NCI-H1105 treated with DMSO at 0.1 percent for 48 hours (cell line): ENCODE measurements at places on chromosomes 12 and 14.
A peak's percentile ranks its signal among the peaks of the same experiment; 100 is the strongest.

DNA sequence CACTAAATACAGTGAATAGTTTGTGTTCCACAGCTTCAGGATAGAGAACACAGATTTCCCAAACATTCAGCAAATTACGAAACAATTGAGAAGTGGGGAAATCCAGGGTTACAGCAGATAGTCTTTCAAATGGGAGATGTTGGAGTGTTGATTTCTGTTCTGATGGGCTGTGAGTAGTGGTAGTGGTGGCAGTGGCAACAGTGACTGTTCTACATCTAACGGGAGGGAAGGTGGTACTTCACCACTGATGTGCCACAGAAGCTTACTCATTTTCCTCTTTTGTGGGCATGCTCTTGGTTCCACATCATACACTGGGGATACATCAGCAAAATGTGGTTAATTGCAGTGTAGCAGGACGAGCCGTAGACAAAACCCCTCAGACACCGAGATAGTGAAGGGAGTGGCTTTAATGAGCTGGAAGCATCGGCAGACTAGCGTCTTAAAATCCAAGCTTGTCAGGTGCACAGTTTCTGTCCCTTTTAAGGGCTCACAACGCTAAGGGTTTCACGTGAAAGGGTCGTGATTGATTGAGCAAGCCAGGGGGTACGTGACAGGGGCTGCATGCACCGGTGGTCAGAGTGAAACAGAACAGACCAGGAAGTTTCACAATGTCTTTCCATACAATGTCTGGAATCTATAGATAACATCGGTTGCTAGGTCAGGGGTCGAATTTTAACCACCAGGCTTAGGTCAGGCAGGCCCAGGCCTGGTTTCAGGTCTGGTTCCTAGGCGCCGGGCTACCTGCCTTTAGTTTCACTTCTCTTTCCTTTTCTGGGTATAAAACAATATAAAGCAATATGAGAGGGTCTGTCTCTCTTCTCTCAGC lies 330.6 kb upstream of the FBXO33 start:
- no peak for DNase-seq

DNA sequence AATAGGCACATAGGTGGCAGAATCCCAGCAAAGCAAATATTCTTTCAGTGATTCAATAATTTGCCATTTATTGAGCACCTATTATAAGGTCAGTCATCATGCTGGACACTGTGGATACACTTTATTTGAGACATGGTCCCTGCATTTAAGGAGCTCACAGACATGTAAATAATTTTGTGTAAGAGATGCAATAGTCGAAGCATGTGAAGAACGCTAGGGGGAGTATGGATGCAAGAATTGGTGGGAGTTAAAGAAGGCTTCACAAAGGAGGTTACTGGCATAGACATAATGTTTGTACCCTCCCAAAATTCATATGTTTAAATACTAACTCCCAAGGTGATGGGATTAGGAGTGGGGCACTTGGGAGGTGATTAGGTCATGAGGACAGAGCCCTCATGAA lies 260.6 kb upstream of the GARIN6 start:
- DNase-seq: no peak

- DNase-seq: no peak
Measured at GRCh38 chr14:94058128-94058673, 22.8 kb downstream of the DDX24 start.

GRCh38 chr12:125586441-125586840 lies 521.2 kb downstream of the AACS start:
- DNase-seq: no peak

GRCh38 chr14:101502761-101503392 lies 58.4 kb upstream of the DIO3 start:
- DNase-seq: no peak

GRCh38 chr14:47626151-47627035 lies 49.0 kb downstream of the MDGA2 start:
- DNase-seq: peak; percentile 65

DNA sequence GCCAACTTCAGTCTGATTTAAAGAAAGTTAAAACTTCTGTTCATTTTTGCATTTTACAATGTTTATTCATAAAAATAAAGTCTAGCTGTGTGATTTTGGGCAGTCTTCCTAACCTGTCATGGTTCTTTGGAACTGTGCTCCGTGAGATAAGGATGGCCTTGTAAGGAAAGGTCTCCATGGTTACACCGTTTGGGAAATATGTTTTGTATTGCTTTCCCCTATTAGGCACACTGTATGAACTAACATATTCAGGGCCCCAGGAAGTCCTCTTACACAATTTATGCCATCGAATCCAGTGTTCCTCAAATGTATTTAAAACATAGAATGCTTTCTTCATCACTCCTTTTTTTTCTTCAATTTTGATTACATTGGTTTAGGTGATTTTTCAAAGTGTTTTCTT lies 54.5 kb downstream of the APAF1 start:
- DNase-seq: no peak

DNA sequence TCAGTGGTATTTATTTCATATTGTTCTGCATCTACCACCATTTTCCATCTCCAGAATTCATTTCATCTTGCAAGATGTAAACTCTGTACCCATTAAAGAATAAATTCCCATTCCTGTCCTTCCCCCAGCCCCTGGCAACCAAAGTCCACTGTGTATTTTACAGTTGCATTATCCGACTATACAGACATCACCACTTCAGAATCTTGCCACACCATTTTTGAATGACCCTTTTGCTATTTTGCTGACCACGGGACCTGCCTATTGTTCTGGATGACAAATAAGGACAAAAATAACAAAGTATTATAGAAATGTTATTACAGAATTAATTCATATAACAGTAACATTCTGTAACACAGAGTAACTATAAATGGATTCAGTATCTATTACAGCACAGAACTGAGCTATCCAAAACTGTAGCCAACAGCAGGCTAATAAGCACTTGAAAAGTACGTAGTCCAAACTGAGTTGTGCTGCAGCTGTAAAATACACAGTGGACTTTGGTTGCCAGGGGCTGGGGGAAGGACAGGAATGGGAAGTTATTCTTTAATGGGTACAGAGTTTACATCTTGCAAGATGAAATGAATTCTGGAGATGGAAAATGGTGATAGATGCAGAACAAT lies 61.3 kb downstream of the CDK17 start:
- no peak for DNase-seq

GRCh38 chr12:44551631-44552030 lies 324.5 kb downstream of the NELL2 start:
- no peak for DNase-seq

- no peak for DNase-seq
Measured at GRCh38 chr12:28024231-28024995, 51.9 kb upstream of the PTHLH start.
